ENCODE measurements at places on chromosomes 7 and 10. TPM values are rescaled to one million over a fixed set of nuclear protein-coding genes. Genes with fewer than 3 reads are reported as not detected.
A peak's percentile ranks its signal among the peaks of the same experiment; 100 is the strongest.

GRCh38 chr10:27713941-27714340, 31.7 kb downstream of the MKX start:
- DNase-seq: no peak

PNLIPRP3 gene
- not detected for total RNA-seq

- DNase-seq: no peak
Observed at GRCh38 chr10:132396494-132397035, 435 bp upstream of the PWWP2B start.

GNAT3 gene
- total RNA-seq: not detected

WNT16 gene
- not detected for total RNA-seq

PKD2L1 gene
- total RNA-seq: not detected

SFTPA1 gene
- total RNA-seq: not detected

TBX20 gene
- total RNA-seq: 1.8 TPM

DNA sequence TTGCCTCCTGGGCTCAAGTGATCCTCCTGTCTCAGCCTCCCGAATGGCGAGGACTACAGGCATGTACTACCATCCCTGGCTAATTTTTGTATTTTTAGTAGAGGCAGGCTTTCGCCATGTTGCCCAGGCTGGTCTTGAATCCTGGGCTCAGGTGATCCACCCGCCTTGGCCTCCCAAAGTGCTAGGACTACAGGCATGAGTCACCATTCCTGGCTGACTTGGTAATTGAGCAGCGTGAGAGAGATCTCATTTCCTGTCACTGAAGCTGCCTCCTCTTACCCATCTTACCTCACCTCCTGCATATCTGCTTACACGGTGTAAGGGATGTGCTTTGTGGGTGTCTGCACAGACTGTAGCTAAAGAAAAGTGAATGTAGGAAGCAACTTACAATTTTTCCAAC, 9.7 kb downstream of the IFIT3 start:
- DNase-seq: peak; percentile 91

NXPH1 gene
- not detected for total RNA-seq

AASS gene
- total RNA-seq: 11.9 TPM

GCK gene
- 2.2 TPM for total RNA-seq

DNA sequence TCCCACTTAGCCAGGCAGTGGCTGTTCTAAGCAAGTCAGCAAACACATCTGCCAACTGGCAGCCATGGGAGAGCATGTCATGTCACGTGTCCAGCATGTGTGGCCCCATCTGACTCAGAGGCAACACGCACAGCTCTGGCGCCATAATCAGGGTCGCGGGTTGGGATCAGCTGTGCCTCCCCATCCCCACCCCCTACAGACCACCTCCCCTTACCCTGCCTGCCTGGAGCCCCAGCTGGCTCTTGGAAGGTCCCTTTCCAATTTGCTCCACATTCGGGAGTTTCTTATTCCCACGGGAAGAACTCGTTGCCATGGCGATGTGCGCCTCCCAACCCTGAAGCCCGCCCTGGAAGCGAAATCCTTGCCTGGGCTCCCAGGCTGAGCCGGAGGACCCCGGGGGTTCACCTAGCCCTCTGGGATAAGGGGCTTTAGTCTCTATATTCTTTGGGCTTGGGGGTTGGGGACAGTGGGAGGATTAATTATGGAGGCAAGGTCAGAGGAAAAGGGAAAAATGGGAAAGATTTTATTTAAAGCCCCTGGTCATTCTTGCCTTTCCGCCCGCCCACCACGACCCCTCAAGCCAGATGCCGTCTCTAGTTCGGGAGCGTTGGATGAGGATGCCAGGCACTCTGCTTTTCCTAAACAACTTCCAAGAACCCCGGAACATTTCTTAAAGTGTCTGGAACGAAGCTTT, 283.7 kb downstream of the ZEB1 start:
- DNase-seq: no peak

- DNase-seq: no peak
Observed at GRCh38 chr7:69744026-69744425, 145.8 kb downstream of the AUTS2 start.

CFAP58 gene
- total RNA-seq: 0.29 TPM

DNA sequence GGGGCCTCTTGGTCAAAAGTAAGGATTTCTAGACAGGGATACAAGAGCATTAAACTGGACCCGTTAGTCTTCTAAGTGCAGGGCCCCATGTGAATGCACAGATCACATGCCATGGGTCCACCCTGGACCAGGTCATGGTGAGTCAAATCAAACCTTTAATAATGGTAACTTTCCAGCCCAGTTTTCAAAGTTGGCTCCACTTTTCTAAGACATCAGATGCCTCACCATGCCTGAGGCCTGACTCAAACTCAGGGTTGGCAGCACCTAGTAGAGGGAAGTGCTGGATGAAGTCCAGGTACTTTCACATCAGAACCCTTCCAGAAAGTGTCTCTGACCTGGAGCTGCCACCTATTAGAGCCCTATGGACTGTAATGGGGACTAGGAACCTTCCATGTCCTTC, 9.7 kb upstream of the SMIM30 start:
- peak; percentile 23 for DNase-seq

PNPLA8 gene
- total RNA-seq: 12.7 TPM

TMEM139 gene
- total RNA-seq: 14.5 TPM

CEP55 gene
- 73.2 TPM for total RNA-seq

CPED1 gene
- total RNA-seq: 2.1 TPM

FFAR4 gene
- not detected for total RNA-seq

PHYHIPL gene
- not detected for total RNA-seq

SEC31B gene
- 2.9 TPM for total RNA-seq

- DNase-seq: no peak
Observed at GRCh38 chr10:10847387-10847786, 170.3 kb upstream of the CELF2 start.

DNA sequence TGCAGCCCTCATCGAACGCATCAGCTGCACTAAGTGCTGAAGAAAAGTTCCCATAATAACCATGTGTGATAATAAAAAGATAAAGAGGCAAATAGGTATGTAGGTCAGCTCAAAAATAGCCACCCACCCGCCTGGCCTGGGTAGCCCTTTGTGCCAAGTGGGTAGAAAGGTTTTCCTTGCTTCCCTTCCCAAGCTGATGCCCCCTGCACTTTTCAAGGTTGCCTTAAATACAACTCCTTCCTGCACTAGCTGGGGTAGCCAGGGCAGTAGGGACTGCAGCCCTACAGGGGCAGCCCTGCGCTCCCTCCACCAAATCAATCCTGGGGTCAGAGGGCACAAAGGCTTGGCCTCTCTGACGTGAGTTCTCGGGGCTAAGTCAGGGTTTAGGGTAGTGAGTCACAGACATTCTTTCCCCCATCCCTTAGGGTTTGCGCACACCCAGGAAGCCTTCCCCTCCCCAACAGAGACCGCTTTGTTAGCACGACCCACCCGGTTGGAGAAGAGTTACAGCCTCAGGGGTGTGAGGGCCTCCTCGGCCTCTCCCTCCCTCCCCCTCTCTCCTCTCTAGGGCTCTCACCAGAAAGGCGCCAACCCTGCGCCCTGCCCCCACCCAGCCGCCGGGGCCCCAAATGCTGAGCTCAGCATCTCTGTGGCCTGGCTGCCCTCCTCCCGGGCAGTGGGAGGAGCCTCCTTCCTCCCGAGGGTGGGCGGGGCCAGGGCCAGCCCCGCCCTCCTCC, 13.3 kb upstream of the DDIT4 start:
- DNase-seq: no peak

DNA sequence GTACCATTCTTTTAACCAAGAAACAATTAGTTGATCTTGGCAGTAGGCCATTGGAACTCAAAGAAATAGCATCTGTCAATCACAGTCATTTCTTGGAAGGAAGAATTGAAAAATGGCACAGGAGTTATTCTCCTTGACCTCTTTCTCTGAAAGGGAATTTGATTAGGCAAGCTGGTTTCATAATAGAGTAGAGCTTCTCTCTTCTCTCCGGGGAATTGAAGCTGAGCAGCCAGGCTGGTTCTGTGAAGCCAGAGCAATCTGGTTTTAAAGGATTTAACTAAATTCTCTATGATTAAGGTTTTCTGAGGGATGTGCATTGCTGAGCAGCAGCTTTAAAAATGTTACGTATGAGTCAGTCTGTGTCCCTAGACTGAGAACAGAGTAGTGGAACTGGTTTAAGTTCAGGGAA, 70.2 kb downstream of the AHCYL2 start:
- DNase-seq: peak; percentile 52

UNCX gene
- total RNA-seq: 0.65 TPM

GRCh38 chr7:117470777-117471176, 9.0 kb upstream of the CFTR start:
- no peak for DNase-seq

CRYGN gene
- not detected for total RNA-seq

GRCh38 chr7:134284952-134285351, 31.8 kb downstream of the SLC35B4 start:
- no peak for DNase-seq

GRCh38 chr10:12703813-12704212, 297.7 kb downstream of the CCDC3 start:
- DNase-seq: peak; percentile 52

GNGT1 gene
- not detected for total RNA-seq

GRCh38 chr10:6269953-6270867, 67.5 kb downstream of the PFKFB3 start:
- no peak for DNase-seq

GRCh38 chr10:35208949-35209613, 82.4 kb downstream of the CREM start:
- no peak for DNase-seq

DNA sequence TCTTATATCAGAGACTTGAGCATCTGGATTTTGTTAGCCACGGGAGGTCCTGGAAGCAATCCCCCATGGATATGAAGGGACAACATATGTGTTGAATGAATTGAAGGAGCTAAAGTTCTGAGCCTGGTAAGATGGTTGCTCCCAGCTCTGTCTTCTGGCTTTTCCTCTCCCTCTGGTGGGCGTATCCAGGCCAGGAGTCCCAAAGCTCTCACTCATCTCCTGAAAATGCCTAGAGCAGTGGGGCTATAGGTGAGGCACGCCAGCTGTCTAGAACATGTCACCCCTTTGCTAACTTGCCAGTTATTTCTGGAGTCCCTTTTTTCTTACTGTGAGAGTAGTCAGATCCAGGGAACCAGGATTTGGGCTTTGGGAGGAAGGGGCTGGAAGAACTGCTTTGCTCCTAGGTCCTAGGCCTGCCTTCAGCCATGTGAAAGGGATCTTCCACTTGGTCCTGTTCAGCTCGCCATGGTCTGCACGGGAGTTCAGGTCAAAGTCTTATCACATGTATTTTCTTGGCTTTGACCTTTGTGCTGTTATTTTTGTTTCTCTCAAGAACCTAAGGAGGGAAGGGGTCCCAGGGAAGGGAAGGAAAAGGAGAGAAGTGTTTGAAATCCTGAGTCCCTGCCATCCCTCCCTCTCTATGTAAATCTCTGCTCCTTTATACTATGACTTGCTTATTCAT, 73.6 kb downstream of the MINPP1 start:
- no peak for DNase-seq

GRCh38 chr10:108899670-108900069, 1023.6 kb downstream of the XPNPEP1 start:
- DNase-seq: no peak

GRCh38 chr7:88268858-88269257, 37.8 kb downstream of the STEAP4 start:
- DNase-seq: no peak

EIF5AL1 gene
- 0.43 TPM for total RNA-seq

GRCh38 chr10:77647543-77648293, 10.1 kb upstream of the KCNMA1 start:
- DNase-seq: no peak

AKR1C4 gene
- total RNA-seq: not detected

SHH gene
- 4.4 TPM for total RNA-seq

EXOC4 gene
- 41.3 TPM for total RNA-seq

DNA sequence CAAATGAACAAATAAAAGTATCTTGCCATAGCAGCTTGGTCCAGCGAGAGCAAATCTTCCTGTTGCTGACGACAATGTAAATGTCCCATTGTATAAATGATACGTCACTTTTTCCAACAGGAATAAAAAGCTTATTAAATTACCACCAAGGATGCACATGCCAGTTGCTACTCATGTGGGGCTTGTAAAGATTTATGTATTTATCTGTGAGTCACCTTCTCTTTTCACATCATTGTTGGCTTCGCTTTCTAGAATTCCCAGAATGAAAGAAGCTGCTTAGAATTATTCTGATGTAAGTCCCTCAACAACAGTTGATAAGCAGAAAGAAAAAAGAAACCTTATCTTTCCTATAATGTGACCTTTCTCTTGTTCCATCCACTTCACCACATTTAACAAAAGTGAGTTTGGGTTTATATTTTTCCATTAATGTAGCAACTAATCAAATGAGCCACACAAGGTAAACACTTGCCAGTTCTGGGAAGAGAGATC, 22.4 kb downstream of the DNAJC12 start:
- DNase-seq: no peak

GRCh38 chr10:79610601-79611191, at the start of gene SFTPA1:
TSS of gene SFTPA1 (plus strand) at chr10:79610939. CDS start at chr10:79611826, 887 bp downstream.
- no peak for DNase-seq
